ENCODE measurements at places on chromosomes 6 and 20.

DNA sequence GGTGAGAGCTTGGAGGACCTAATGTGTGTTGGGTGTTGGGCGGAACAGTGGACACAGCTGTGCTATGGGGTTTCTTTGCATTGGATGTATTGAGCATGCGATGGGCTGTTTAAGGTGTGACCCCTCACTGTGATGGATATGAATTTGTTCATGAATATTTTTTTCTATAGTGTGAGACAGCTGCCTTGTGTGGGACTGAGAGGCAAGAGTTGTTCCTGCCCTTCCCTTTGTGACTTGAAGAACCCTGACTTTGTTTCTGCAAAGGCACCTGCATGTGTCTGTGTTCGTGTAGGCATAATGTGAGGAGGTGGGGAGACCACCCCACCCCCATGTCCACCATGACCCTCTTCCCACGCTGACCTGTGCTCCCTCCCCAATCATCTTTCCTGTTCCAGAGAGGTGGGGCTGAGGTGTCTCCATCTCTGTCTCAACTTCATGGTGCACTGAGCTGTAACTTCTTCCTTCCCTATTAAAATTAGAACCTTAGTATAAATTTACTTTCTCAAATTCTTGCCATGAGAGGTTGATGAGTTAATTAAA is 3.0 kb downstream of the HLA-A start:
- DNase-seq, result no peak

- no peak for DNase-seq
These were observed 720.9 kb downstream of the GRIK2 start for GRCh38 chr6:102114402-102114801.

GRCh38 chr6:77678048-77678447 is 25.2 kb downstream of the MEI4 start:
- no peak for DNase-seq

- no peak for DNase-seq
These were observed 175.4 kb upstream of the HDDC2 start for GRCh38 chr6:125477156-125477555.

DNA sequence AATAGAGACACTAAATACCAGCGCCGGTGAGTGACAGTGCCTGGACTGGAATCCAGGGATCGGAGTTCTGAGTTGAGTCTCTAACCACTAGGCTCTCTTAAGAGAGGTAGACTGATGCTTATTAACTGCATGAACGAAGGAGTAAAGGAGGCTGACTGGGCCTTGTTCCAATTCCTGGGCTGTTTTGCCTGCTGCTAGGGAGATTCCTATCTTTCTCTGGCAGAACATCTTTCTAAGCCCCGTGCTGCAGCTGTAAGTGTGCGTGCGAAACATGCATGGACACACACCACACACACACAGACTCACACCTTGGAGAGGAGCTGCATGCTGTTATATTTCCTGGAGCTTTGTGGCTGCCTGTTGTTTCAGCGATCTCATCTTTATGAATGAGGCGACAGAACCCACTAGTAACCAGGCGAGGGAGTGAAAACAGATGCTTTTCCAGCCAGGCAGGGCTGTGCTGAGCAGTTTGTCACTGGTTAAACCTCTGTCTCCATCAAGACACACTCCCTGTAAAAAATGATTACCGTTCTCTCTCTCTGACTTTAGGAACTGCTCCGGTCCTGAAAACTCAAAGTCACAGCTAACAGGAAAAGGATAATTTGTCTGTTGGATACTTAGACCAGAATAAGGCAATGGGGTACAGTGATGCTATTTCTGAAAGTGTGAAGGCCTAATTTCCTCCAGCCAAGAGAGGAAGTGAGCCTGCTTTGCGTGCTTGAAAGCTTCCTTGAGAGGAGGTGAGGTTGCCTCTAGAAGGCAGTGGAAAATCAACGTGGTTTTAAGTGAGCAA is 157.4 kb upstream of the ZNF217 start:
- DNase-seq, result peak; percentile 15

DNA sequence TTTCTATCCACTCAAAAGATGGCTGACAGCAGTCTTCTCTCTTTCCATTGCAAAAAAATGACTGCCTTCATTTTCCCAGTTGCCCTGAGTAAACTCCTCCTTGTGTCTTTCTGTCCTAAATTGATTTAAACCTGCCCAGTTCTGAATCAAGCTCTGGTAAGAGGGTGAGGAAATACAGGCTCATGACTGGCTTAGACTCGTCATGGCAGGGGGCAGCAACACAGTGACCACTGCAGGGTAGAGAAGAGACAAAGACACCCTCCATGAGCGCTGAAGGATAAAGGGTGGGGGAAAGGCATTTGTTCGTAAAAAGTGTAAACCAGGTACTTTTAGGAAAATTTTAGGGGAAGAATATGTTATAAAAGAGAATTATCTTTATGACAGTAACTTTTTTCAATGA is 738.2 kb upstream of the FLRT3 start:
- no peak for DNase-seq

- DNase-seq, result no peak
These were observed 398.1 kb downstream of the LMBRD1 start for GRCh38 chr6:69398729-69399128.

GRCh38 chr6:127332383-127332961 is 10.9 kb downstream of the ECHDC1 start:
- DNase-seq, result no peak

GRCh38 chr20:19735446-19735845 is 22.6 kb upstream of the RIN2 start:
- DNase-seq, result peak; percentile 90

- DNase-seq, result no peak
These were observed 219.8 kb downstream of the ERMARD start for GRCh38 chr6:169971081-169971861.

GRCh38 chr6:128036808-128037570 is 136.1 kb upstream of the THEMIS start:
- DNase-seq, result no peak

DNA sequence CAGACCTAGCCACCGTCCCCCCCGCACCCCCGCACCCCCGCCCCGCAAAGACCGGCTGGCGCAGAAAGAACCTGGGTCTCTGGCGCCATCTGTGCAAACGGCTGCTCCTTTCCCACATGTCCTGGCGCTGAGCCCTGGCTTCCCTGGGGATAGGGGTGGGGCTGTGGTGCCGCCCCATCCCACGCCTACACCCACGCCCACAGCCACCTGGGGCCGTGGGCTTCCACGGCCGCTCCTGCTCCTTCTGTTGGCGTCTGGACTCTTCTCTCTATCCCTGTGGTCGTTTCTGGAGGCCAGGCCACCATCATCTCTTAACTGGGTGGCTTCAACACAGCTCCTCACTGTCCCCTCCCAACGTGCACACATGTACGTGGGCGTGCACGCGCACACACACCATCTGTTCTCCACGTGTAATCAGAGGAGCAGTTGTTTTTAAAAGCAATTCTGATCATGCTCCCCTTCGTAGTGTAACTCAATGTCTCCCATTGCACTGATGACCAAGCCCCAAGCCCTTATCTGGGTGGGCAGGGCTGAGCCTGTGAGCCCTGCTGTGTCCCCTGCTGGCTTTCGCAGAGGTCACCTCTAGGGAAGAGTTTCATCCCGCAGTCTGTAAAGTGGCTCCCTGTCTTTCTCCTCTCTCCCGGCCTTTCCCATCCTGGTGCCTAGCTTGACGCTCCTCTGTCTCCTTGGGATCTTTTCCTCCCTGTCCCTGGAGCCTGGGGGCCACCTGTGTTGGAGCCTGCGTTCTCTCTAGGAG is 31.9 kb upstream of the FAM83D start:
- no peak for DNase-seq

DNA sequence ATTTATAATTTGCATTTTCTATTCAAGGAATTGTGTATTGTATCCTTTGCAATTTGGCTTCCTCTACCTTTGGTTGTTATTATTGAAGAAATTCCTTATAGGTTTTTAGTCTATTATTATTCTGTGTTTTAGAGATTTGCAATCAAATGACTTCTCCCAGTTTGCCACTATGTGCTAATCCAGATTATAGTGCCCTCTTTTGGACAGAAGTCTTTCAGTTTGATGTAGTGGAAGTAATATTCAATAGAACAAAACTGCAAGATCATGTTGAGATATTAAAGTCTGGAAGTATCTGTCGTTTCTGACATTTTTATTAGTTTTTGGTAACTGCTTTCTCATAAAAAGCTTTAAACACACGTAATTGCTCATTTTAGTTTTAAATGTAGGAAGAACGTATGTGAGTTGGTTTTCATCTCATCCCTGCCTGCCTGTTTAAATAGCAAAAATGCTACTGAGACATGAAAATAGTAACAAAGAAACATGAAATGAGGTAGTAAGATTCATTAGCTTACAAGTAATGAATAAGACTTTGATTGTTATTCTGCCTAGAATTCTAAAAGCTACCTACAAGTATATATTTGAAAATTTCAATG is 72.8 kb downstream of the RTN4IP1 start:
- DNase-seq, result peak; percentile 41

- DNase-seq, result no peak
These were observed 102.3 kb downstream of the LYRM2 start for GRCh38 chr6:89536231-89536630.

- DNase-seq, result no peak
These were observed 43.8 kb downstream of the REV3L start for GRCh38 chr6:111439171-111439570.

GRCh38 chr6:161407581-161407980 is 133.7 kb upstream of the AGPAT4 start:
- DNase-seq, result peak; percentile 70

DNA sequence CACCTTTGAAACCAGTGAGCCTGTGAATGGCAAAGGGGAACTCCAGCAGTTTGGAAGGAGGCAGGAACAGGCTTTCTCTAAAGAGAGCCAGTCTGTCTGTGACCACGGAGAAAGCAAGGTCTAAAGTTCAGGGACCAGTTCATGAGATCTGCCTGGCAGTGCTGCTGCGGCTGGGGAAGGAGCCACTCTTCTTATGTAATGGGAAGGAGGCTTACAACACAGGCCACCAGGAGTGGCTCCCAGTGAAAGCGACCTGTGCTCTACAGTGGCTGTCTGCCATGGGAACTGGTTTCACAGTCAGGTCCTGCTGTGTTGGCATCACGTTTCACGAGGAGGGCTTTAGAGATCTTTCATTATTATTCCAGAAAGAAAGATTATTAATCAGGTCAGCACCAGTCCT is 291.9 kb upstream of the PRDM1 start:
- no peak for DNase-seq

GRCh38 chr20:36717657-36718056 is 28.2 kb downstream of the NDRG3 start:
- no peak for DNase-seq

GRCh38 chr20:53940907-53941545 is 129.4 kb downstream of the BCAS1 start:
- peak; percentile 71 for DNase-seq

DNA sequence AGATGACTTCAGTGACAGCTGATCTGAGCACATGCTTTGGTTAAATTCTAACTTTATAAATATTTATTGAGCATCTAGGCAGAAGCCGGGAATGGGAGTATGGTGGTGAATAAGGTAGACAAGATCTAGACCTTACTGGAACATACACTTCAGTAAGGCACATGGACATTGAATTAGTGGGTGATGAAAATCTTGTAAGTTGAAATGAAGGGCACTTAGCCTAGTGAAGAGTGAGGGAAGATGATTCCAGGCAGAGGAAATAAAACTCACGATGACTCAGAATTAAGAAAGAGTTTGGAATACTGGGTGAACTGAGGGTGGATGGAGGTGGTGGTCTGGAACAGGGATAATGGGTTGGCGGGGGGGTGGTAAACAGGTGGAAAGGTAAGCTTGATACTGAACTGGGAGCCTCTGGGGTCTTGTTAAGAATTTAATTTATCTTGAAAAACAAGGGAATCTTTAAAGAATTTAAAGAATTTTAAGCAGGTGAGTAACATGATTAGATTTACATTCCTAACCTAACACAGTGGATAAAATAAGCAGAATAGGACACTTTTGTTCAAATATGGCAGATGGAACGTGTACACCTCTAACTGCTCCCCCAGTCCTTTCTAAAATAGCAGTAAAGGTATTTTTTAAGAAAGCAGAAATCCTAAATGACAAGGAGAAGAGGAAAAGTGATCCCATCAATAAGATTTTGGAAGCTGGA is 75.2 kb upstream of the ARHGAP18 start:
- DNase-seq, result no peak

GRCh38 chr6:63307581-63308246 is 12.1 kb downstream of the LGSN start:
- DNase-seq, result peak; percentile 41

DNA sequence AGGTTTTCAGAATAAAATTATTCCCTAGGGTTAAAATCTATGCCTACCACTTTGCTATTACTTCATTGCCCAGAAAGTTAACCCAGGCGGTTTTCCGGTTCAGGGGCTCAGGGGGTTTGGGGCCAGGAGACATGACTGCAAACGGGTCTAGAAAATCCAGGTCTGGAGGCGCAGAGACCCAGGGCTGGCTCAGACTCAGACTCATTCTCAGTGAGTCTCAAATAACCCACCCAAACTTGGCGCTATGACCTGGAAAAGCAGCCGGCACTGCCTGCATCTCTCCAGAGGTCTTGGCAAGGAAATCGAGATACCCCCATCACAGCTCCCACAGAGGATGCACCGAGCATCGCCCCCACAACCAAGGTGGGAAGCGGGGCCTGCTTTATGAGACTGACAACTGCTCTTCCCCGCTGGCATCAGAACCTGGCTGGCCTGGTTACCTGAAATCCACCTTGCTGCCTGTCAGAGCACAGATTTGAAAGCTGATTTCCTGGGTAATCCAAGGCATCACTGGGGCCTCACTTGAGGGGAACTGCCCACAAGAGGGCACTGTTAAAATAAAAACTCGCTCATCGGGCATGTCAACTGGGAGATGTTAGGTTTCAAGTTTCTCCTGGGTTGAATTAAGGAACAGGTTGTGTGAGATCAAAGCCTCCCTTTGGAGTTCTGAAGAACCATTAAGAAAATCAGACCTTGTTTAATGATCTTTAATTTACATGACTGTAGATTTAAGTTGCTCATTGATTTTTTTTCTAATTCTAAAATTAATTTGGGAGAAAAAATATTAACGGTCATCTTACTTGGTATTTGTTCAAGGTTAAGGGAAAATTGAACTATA is 55.1 kb downstream of the KIF16B start:
- peak; percentile 46 for DNase-seq

DNA sequence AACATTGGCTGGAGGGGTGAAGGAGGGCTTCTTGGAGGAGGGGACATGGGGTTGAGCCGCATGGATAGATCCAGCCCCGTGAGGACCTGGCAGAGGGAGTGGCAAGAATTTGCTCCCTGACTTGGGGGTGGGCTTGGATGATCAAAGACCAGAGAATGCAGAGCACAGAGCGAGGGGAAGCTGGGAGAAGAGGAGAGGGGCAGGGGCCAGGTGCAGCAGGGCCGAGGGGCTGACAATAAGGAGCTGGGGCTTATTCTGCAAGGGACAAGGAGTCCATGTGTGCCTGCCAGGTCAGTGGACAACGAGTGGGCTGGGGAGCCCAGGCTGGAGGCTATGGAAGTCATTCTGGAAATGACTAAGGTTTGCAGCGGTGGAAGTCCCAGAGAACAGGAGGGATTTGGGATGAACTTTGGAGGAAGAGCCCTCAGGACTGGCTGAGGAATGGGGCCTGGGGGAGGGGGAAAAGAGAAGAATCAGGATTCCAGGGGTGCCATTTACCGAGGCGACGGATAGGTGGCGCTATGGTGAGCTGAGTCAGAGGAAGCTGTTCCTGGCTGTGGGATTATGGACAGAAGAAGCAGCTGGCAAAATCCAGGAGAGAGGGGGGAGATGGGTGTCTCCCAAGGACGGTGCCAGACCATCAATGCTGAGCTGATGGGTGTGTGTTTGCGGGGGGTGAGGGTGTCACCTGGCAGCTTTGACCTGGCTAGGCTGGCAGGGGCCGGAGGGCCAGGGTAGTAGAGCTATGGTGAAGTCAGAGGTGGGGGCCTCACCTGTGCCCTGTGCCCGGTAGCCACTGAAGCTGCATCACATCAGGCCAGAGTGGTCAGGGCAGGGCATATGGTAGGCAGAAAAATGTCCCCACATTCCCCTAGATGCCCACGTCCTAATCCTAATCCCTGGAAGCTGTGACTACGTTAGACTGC is 7.8 kb downstream of the KCNG1 start:
- DNase-seq, result peak; percentile 59

GRCh38 chr6:138107078-138107751 is at the start of gene PERP:
TSS of gene PERP (minus strand) at chr6:138107419. CDS start at chr6:138107340, 79 bp downstream.
- peak; percentile 57 for DNase-seq
